ENCODE measurements at places on chromosomes 13 and 19.

GRCh38 chr19:55603581-55604292, 1.7 kb upstream of the ZNF865 start:
- no peak for DNase-seq

GRCh38 chr19:45508417-45508860, 1.2 kb downstream of the VASP start:
- peak; percentile 34 for DNase-seq

- DNase-seq: no peak
Measured at GRCh38 chr19:2652504-2653099, 49.9 kb downstream of the GNG7 start.

DNA sequence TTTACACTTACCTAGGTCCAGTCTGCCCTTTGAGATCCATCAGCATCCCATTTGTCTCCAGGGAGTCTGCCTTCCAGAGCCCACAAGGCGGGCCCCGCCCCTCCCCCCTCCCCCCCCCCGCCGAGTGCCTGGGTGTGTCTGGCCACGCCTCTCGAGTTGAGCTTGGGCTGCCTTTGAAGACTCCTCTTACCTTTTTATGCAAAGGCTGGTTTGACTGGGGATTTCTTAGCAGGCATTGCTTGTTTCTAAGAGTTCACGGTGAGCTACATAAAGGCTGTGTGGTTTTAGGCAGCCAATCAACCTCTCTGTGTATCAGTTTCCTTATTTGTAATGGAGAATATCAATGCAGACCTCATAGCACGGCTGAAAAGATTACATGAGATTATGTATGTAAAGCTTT, 11.3 kb downstream of the GPR12 start:
- no peak for DNase-seq

- no peak for DNase-seq
Measured at GRCh38 chr13:26326562-26326961, 72.6 kb downstream of the CDK8 start.

DNA sequence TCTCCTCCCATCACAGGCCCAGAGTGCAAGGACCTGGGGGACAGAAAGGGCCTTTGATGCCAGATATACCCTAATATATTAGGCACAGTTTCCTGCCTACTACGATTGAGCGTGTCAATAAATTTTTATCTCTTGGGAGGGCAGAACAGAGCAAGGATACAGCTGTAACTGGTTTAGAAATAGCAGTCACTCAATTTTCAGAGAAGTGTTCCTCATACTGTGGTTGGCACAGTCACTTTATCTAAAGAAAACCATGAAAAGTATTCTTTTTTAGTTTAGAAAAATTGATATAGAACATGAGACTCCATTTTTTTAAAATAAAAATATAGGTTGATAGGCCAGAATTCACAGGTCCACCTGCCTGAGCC, 460 bp upstream of the ZNF155 start:
- no peak for DNase-seq

DNA sequence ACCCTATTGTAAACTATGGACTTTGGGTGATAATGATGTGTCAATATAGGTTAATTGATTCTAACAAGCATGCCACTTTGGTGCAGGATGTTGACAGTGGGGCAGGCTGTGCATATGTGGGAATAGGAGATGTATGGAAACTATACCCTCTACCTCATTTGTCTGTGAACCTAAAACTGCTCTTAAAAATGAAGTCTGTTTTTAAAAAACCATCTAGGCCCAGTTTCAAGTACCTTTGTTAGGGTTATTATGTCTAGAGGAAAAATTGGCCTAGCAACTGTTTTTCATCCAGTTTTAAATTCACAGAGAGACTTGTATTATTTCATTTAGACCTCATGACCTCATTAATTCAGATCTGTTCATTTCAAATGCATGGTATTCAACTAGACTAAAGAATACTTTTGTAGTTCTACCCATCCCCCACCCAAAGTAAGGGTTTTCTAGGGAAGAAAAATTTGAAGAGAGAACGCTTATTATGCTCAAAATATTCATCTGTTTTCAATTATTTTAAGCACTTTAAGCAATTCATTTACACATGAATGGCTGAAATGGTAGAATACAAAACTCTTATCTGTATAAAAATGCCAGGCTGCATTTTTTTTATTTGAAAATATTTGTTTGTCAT, 1781.9 kb upstream of the MIR17HG start:
- no peak for DNase-seq

GRCh38 chr13:66138172-66138811, 1091.8 kb downstream of the PCDH9 start:
- no peak for DNase-seq

DNA sequence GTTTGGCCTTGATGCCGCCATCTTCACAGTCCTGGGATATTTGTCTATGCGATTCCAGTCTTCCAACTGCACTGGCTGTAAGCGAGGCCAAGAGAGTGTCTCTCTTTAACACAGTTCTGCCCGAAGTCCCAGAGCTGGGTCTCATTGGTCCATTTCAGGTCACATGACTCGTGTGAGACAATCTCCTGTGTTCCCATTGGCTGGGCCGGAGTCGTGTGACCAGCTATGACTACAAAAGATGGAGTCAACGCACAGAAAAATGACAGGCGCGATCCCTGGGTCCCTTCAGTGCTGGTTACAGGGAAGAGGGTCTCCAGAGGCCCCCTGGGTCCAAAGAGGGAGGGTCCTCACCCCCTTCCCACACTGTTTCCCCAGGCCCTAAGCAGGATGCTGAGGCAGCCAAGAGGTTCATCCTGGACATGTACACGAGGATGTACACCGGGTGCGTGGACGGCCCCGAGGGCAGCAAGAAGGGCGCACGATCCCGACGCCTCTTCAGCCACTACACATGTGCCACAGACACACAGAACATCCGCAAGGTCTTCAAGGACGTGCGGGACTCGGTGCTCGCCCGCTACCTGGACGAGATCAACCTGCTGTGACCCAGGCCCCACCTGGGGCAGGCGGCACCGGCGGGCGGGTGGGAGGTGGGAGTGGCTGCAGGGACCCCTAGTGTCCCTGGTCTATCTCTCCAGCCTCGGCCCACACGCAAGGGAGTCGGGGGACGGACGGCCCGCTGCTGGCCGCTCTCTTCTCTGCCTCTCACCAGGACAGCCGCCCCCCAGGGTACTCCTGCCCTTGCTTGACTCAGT, 15.9 kb upstream of the S1PR4 start:
- DNase-seq: no peak
